ENCODE measurements at places on chromosomes 13 and 19.

DNA sequence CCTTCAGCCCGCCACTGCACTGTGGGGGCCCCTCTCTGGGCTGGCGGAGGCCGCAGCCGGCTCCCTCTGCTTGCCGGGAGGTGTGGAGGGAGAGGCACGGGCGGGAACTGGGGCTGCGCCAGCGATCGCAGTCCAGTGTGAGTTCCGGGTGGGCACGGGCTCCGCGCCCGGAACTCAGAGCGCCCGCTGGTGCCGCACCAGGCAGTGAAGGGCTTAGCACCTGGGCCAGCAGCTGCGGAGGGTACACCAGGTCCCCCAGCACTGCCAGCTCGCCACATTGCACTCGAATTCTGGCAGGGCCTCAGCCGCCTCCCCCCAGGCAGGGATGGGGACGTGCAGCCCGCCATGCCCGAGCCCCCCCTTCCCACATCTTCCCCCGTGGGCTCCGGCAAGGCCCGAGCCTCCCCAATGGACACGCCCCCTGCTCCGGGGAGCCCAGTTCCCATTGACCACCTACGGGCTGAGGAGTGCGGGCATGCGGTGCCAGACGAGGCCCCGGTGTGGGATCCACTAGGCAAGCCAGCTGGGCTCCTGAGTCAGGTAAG, 135.9 kb upstream of the RFC3 start:
- no peak for DNase-seq

DNA sequence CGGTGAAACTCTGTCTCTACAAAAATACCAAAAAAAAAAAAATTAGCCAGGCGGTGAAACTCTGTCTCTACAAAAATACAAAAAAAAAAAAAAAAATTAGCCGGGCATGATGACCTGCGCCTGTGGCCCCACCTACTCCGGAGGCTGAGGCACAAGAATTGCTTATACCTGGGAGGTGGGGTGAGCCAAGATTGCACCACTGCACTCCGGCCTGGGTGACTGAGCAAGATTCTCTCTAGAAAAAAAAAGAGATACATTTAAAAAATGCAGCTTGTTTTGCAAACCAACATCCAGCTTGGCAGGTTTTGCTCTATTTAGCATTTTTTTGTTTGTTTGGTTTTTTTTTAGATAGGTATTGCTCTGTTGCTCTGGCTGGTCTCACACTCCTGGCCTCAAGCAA, 6.7 kb upstream of the PGPEP1 start:
- DNase-seq, result no peak

DNA sequence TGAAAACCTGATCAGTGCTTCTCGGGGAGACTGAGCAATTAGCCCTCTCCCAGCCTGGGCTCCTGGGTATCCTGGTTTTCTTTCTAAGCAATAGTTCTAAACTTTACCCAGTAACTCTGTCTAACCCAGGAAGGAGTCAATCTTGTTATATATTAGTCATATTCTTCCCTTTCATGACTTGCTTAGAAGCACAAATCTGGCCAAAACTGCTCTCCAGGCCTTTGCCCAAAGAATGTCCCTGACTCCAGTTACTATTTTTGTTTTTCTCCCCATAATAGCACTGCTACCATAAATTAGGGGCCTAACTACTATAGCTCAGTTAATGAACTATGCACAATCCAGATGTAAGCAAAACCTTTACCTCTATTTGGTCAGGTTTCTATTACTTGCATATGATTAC, 355.8 kb upstream of the HTR2A start:
- no peak for DNase-seq

GRCh38 chr19:40990972-40991381, at the start of gene CYP2B6:
Gene CYP2B6 (plus strand): TSS chr19:40991282. CDS start chr19:40991306, 24 bp downstream.
- no peak for DNase-seq

- no peak for DNase-seq
These were observed 48.5 kb downstream of the CPAMD8 start for GRCh38 chr19:16978156-16978555.

DNA sequence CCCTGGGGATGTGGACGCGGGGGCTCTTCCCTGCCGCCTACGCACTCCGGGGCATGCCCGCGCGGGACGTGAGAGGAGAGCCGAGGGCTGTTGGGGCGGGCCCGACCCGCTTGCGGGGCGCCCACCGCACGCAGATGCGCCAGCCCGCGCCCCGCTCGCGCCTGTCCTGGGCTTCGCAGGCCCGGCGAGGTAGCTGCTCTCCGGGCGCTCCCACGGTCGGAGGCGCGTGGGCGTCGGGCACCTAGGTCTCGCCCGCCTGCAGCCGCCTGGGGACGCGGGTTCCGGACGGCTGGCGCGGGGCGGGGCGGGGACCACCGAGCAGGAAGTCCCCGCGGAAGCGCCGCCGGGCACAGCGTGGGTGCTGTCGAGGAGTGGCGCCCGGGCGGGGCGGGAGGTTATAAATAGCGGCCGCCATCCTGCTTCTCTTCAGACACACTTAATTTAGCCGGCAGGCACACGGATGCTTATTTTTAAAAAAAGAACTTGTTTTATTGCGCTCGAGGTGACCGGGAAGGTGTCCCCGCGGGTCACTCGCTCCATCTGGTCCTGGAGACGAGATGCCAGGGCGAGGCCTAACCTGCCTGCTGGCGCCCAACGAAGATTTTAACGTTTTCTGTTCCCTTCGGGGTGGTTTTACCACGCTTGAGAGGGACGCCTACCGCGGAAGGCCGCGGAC, 561 bp upstream of the GJA3 start:
- DNase-seq, result no peak

GRCh38 chr13:85223883-85224656, 575.1 kb downstream of the SLITRK6 start:
- DNase-seq, result no peak

- no peak for DNase-seq
These were observed 427.6 kb downstream of the SPRY2 start for GRCh38 chr13:79913141-79913827.
